Esophagus squamous epithelium (tissue), 5 donors: ENCODE measurements at places on chromosomes 16 and 17.

- no peak for DNase-seq
Measured at GRCh38 chr16:27275394-27275793, 6.8 kb upstream of the NSMCE1 start.

GRCh38 chr16:14232106-14232864 lies 161.2 kb downstream of the MRTFB start:
- no peak for DNase-seq

GRCh38 chr16:15752717-15753488 lies 102.9 kb downstream of the NDE1 start:
- DNase-seq, result no peak

GRCh38 chr17:10183931-10184930 lies 14.2 kb downstream of the GAS7 start:
- no peak for DNase-seq

DNA sequence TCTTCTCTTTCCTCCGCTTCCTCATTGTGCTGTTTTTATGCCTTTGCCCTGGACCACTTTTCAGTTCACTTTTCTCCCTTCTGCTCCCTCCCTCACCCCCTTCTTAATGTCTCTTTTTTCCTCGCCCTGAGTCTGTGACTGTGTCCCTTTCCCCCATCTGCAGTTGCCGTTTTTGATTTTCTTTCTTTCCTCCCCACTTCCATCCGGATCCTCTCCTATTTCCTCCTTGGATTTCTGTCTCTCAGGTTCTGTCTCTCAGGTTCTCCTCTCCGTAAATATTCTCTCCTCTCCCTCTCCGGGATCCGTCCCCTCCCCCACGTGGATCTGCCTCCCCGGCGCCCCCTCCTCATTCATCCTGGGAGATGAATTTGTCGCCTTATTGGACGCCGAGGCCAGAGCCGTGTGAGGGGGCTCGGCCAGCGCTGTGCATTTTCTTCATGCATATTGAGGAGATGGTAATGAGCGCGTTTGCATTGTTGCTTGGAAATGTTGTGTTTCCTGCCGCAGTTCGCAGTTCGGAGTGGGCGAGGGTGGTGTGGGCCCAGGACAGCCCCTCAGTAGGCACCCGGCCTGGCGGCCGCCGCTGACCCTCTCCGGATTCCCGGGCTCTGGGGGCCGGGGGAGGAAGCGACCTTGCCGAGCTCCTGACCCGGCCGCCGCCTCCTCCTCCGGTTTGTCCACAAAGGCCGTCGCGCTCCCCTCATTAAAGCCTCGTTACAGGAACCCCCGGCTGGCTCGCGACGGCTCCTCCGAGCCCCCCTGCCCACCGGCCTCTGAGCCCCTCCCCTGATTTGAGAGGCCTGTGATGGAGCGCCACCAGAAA lies 4.5 kb upstream of the IRX3 start:
- DNase-seq, result no peak

GRCh38 chr17:79632432-79632735 lies 21.5 kb upstream of the RBFOX3 start:
- no peak for DNase-seq

GRCh38 chr16:22659933-22660332 lies 149.2 kb downstream of the NPIPB5 start:
- DNase-seq, result no peak

DNA sequence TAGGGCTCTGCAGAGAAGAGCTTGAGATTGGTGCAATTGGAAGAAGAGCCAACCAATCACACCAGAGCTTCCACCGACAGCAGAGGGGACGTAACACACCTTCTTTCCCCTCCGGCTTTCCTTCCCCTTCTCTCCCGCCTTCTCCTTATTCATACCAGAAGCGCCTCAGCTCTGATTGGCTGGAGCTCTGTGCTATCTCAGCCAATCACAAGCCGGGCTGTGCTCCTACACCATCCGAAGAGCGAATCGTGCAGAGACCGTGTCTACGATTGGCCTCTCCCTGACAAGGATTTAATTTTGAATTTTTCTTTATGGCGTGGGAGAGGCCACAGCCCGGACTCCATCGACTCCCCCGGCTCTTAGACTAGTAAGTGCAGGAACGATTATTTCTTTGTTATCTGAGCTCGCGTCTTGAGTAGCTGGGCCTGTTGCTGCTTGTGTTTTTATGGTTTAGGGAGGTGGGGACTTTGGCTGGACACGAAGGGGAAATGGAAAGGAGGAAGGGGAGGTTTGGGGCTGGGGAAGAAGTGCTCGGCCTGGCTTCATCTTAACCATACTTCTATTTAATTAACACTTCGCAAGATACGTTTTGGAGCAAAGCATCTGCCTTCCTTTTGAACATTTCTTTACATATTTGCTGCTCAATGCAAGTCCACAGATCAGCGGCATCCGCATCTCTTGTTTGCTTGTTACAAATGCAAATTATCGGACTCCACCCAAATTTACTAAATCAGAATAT lies at the start of gene PRR11:
TSS of gene PRR11 (plus strand) at position 308 of the 739 bp plus-strand sequence. CDS start 14,007 bp downstream, outside the sequence.
- peak; percentile 98 for DNase-seq
